HFFc6 (cell line): ENCODE measurements at places on chromosomes 3 and 15. TPM values are rescaled to one million over a fixed set of nuclear protein-coding genes. Genes with fewer than 3 reads are reported as not detected.

- H3K27ac ChIP-seq = no peak overlapping the region
- DNase-seq = peak; percentile 47
- H3K4me1 ChIP-seq = peaks cover 51% of the 10 kb centered on the region
- H3K27me3 ChIP-seq = no peaks in the 10 kb centered on the region
- peaks cover 4% of the 10 kb centered on the region; the same call in 1 of the 2 replicates for H3K36me3 ChIP-seq
- H3K4me3 ChIP-seq = peak overlapping the region; percentile 59; the same call in 1 of the 2 replicates
Measured at GRCh38 chr3:159637883-159638542, 350.6 kb upstream of the IL12A start.

DNA sequence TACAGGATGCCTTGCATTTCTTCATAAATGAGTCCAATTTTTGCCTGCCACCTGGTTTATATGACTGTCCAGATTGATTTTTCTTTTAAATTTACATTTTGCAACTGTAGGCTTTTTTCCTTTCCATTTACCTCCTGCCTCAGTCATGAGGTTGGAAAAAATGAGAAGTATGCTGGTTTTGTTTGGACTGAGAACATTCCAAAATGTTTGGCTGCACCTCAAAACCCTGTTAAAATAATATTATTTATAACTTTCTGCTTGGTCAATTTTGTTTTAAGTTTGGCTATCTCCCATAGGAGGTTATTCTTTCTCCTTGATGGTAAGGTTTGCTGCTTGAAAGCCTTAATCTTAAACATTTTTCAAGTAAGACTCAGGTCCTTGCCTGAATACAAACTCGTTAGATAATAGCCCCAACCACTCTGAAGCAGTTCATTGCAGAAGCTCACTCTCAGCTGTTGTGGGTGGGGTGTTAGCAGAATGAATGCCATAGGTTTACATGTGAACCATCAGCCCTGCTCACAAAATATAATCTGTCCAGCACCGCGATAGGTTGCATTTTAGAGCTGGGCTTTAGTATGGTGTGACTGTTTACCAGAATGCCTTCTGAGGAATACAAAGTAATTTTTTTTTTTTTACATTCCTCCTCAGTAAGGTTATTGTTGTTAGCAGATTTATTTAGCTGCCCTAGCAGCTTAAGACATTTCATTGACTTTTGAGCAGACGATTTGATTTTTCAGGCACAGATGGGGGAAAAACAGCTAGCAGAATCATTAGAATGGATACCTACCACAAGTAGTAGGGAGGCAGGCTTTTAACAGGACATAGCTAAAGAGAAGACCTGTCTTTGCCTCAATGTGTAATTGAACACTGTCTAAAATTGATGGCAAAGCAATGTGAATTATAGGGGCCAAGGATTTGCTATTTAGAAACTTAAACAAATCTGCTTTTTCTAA lies 630.8 kb upstream of the KCNMB2 start:
- peak overlapping the region; percentile 71 for H3K4me3 ChIP-seq
- no peaks in the 10 kb centered on the region for H3K27me3 ChIP-seq
- peaks cover 49% of the 10 kb centered on the region for H3K4me1 ChIP-seq
- peaks cover 12% of the 10 kb centered on the region for H3K36me3 ChIP-seq

DNA sequence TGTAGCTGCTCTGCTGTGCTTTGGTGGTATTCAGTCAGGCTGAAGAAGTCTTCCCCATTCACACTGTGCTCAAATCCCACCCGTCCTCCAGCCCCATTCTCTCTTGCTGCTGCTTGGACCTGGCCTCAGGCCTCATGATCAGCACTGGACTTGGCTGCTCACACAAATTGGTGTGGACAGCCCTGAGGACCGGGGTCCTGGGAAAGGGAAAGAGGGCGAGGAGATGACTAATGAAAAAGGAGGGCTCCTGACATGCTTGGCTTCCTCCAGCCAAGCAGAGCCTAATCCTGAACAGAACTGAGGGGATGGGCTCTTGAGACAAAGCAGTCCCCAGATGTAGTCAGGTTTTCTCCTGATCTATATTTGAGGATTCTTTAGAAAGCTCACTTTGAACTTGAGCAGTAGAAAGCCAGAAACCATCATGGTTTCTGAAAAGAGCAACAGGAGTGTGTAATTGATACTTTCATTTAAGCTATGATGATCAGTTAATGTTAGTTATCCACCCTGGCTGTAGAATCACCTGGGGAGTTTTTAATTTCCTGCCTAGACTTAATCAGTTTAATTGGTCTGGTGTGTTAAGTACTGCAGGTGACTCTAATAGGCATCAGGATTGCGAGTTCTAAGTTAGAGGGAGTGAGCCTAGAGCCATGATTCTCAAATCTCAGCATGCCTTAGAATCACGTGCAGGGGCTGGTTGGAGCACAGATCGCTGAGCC lies 79.4 kb upstream of the THBS1 start:
- H3K4me3 ChIP-seq = no peak overlapping the region
- H3K36me3 ChIP-seq = peaks cover 5% of the 10 kb centered on the region; the same call in 1 of the 2 replicates
- DNase-seq = peak; percentile 35

DNA sequence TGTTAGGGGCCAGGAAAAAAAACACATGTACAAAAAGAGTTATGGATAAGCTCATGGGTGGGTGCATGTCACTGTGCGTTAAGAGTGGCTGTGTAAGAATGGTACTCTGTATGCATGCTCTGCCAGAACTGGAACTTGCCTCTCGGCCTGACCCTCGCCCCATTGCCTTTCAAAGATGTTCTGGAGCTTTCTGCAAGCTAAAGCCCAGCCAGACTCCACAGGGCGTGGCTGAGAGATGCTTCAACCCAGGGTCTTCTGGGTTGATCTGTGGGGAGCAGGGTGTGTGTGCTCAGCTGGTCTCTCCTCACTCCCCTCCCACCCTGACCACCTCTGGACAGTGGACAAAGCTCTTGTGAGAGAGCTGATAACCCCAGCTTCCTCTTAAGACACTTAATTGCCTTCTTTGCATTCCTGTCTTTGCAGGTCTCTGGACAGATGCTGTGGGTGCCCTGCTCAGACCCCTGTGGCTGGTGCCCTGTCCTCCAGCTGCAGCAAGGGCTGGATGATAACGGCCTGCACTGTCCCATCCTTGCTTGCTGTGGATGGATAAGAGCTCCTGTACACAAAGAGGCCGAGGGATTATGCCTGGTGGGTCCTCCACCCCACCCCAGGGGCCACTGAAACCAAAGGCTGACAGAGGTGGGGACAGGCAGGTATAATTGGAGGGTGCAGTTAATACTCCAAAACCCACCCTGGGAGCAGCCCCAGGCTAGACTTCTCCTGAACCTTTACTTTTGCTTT lies 28.7 kb downstream of the ALDH1L1 start:
- DNase-seq = no peak
- no peak overlapping the region for H3K4me3 ChIP-seq
- peaks cover 23% of the 10 kb centered on the region for H3K27me3 ChIP-seq
- no peak overlapping the region for H3K27ac ChIP-seq

DNA sequence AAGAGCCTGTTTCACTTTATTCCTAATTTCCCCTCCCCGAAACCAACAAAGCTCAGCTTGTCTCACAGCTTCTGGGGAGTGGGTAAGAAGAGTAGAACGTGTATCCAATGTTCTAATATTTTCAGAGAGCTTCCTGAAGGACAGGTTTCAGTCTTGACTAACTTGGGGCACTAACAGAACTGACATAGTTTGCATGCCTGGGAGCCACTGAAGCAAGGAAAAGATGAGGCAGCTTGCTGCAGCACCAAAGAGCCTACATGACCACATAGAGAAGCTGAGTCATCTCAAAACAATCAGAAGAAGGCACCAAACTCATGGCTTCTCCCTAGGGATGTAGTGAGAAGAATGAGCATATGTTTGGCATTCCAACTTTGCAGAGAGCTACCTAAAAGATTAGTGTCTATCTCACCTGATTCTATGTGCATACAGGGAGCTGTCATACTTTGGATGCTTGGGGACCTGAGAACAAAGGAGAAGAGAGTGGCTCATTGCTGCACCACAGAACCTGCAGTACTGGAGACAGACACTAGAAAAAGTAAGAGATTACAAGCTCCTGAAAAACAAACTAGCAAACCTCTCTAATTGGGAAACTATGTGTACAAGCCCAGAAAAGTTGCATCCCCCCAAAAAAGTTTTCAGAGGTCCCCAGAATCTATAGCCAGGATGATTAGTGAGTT lies 86.9 kb downstream of the DCLK3 start:
- peaks cover 70% of the 10 kb centered on the region for H3K4me1 ChIP-seq
- H3K27ac ChIP-seq = peak overlapping the region; percentile 95
- DNase-seq = peak; percentile 87
- peak overlapping the region; percentile 77 for H3K4me3 ChIP-seq
- H3K27me3 ChIP-seq = no peaks in the 10 kb centered on the region

GRCh38 chr3:105944721-105945120 lies 75.9 kb upstream of the CBLB start:
- DNase-seq = peak; percentile 67
- H3K4me3 ChIP-seq = peak overlapping the region; percentile 77
- peak overlapping the region; percentile 90 for H3K27ac ChIP-seq
- peaks cover 49% of the 10 kb centered on the region for H3K4me1 ChIP-seq
- H3K27me3 ChIP-seq = no peaks in the 10 kb centered on the region
- no peaks in the 10 kb centered on the region; the same call in 1 of the 2 replicates for H3K36me3 ChIP-seq

GRCh38 chr3:160948273-160948672 lies 156.9 kb downstream of the B3GALNT1 start:
- H3K4me1 ChIP-seq = no peaks in the 10 kb centered on the region
- peaks cover 5% of the 10 kb centered on the region; the same call in 1 of the 2 replicates for H3K27me3 ChIP-seq
- no peak overlapping the region for H3K27ac ChIP-seq
- no peak for DNase-seq
- H3K36me3 ChIP-seq = no peaks in the 10 kb centered on the region

GRCh38 chr3:165462636-165463334 lies 266.6 kb upstream of the SLITRK3 start:
- H3K36me3 ChIP-seq = no peaks in the 10 kb centered on the region
- no peak overlapping the region for H3K4me3 ChIP-seq
- no peaks in the 10 kb centered on the region; the same call in 1 of the 2 replicates for H3K27me3 ChIP-seq
- no peak overlapping the region for H3K27ac ChIP-seq

- H3K36me3 ChIP-seq = peaks cover 4% of the 10 kb centered on the region; the same call in 1 of the 2 replicates
- peaks cover 78% of the 10 kb centered on the region for H3K4me1 ChIP-seq
- peak overlapping the region; percentile 17; the same call in 1 of the 2 replicates for H3K27ac ChIP-seq
- H3K27me3 ChIP-seq = peaks cover 19% of the 10 kb centered on the region
- DNase-seq = no peak
- no peak overlapping the region for H3K4me3 ChIP-seq
Measured at GRCh38 chr15:70323111-70323851, 225.6 kb upstream of the TLE3 start.

GRCh38 chr15:41790756-41791546 lies 16.7 kb downstream of the MAPKBP1 start:
- peaks cover 4% of the 10 kb centered on the region; the same call in 1 of the 2 replicates for H3K36me3 ChIP-seq
- no peaks in the 10 kb centered on the region; the same call in 1 of the 2 replicates for H3K27me3 ChIP-seq
- DNase-seq = peak; percentile 84
- H3K4me3 ChIP-seq = peak overlapping the region; percentile 73
- H3K4me1 ChIP-seq = peaks cover 77% of the 10 kb centered on the region

DNA sequence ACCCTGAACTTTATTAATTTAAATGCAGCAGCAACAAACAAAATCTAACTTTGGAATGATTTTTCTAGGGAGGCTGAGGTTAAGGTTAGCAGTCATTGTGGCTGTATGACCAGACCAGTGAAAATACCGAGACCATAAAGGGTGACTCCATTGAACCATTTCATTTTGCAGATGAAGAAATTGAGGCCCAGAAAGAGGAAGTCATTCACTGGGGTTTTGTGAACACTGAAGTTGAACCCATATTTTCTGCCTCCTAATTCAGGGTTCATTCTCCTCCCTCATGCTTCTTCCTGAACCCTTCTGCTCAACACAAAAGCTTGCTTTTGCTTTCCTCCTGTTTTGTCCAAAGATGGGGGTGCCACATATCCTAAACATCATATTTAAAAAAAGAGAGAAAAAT lies 65.8 kb upstream of the PLCL2 start:
- no peak overlapping the region for H3K27ac ChIP-seq
- no peak for DNase-seq
- H3K4me1 ChIP-seq = no peaks in the 10 kb centered on the region
- peaks cover 1% of the 10 kb centered on the region; the same call in 1 of the 2 replicates for H3K27me3 ChIP-seq

GRCh38 chr15:66670762-66671580 lies 31.1 kb upstream of the SMAD6 start:
- H3K27ac ChIP-seq = no peak overlapping the region
- peaks cover 12% of the 10 kb centered on the region; the same call in 1 of the 2 replicates for H3K4me1 ChIP-seq
- peaks cover 6% of the 10 kb centered on the region for H3K27me3 ChIP-seq
- H3K36me3 ChIP-seq = peaks cover 5% of the 10 kb centered on the region; the same call in 1 of the 2 replicates
- H3K4me3 ChIP-seq = no peak overlapping the region

GRCh38 chr15:33188641-33189257 lies 5.8 kb downstream of the FMN1 start:
- no peaks in the 10 kb centered on the region for H3K36me3 ChIP-seq
- H3K4me3 ChIP-seq = no peak overlapping the region
- peaks cover under 1% of the 10 kb centered on the region; the same call in 1 of the 2 replicates for H3K4me1 ChIP-seq
- no peak for DNase-seq

DNA sequence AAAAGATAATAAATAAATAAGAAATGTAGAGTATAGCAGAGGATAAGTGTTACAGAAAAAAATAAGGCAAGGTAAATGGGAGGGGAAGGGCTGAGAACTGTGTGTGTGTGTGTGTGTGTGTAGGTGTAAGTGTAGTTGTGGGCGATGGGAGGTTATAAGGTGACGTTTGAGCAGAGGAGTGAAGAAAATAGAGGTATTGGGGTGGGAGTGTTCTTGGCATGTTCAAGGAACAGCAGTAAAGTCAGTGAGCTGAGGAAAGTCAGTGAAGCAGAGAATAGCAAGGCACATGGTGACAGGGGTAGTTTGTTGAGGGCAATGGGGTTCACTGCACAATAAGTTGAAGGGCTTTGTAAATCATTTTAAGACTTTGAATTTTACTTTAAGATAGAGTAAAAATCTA lies 30.9 kb upstream of the ZNF148 start:
- no peak for DNase-seq
- no peak overlapping the region for H3K27ac ChIP-seq
- H3K27me3 ChIP-seq = peaks cover 5% of the 10 kb centered on the region

- DNase-seq = no peak
- H3K36me3 ChIP-seq = no peaks in the 10 kb centered on the region
- no peaks in the 10 kb centered on the region; the same call in 1 of the 2 replicates for H3K27me3 ChIP-seq
- peaks cover 48% of the 10 kb centered on the region for H3K4me1 ChIP-seq
- no peak overlapping the region for H3K27ac ChIP-seq
Measured at GRCh38 chr15:40450047-40450446, 9.3 kb downstream of the BAHD1 start.

- no peaks in the 10 kb centered on the region for H3K27me3 ChIP-seq
- H3K36me3 ChIP-seq = no peaks in the 10 kb centered on the region
- H3K4me3 ChIP-seq = no peak overlapping the region
- DNase-seq = no peak
- H3K27ac ChIP-seq = no peak overlapping the region
- no peaks in the 10 kb centered on the region for H3K4me1 ChIP-seq
Measured at GRCh38 chr3:54717506-54717905, 210.4 kb downstream of the LRTM1 start.

DNA sequence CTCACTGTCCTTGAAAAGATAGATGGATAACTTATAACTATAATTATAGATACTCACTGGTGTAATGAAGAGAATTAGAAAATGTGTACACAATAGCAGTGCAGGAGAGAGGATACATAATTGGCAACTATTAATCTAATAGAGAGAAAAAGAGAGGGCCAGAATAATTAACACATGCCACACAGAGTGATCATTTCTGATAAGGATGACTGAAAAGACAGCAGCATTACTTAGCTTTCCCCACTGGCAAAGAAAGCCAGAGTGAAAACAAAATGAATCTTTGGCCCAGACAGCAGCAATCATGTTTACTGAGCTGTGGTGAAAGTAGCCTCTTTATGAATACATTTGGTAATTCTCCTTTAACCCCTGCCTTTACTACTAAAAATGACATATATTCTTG lies 493.3 kb upstream of the ROBO1 start:
- H3K27ac ChIP-seq = no peak overlapping the region
- H3K4me3 ChIP-seq = no peak overlapping the region
- no peaks in the 10 kb centered on the region for H3K4me1 ChIP-seq
- H3K27me3 ChIP-seq = no peaks in the 10 kb centered on the region

Gene LMAN1L
- not detected in 3 replicates for total RNA-seq

Gene PRICKLE2
- 14.0 to 18.0 TPM (median 15.4 TPM) in 3 replicates for total RNA-seq

Gene SUCNR1
- not detected in 2 replicates for total RNA-seq

Gene FBN1
- total RNA-seq = 620 to 730 TPM (median 726 TPM) in 3 replicates

Gene CCDC9B
- total RNA-seq = 54.3 and 100 TPM in 2 replicates

Gene GRK7
- not detected in 3 replicates for total RNA-seq
